NCI-H1105 (cell line): ENCODE measurements at places on chromosomes 6 and 20.

- no peak for DNase-seq
These were observed 7.1 kb upstream of the DST start for GRCh38 chr6:56649782-56650181.

GRCh38 chr6:151239603-151240035 is at the start of gene AKAP12:
Gene AKAP12 (plus strand): TSS chr6:151239967. CDS start chr6:151240563, 596 bp downstream.
- DNase-seq: no peak

- DNase-seq: no peak
These were observed 50.0 kb downstream of the RTN4IP1 start for GRCh38 chr6:106579281-106579680.

DNA sequence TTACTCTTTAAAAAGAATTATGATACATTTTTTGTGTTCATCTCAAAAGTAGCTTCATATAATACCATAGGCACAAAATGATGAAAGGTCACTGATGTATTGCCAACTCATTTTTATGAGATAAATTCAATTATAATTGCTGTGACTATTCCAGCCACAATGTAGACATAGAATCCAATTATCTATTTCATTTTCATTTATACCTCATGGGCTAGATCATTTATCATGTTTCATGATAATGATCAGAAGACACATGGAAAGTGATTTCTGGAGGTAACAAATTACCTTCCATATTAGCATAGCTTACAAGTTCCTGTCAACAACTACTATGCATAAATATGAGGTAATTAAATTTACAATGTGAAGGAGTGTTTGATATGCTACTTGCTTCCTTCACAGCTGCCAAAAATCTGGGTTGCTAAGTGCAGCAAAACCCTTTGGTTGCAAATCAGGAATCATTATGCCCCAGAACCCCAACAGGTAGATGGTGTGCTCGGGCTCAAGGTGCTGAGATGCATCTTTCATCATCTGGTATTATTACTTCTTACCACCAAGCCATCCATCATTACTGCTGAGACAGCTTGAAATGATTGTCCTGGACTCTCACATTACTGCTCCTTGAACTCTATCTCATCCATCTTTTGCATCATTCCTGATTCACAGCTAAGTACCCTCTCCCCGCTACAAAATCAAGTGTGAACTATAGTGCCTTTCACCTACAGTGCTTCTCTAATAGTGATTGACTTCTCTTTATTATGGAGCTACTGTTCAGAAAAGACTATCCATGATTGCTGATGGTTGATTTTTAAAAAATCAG is 306.0 kb upstream of the THEMIS start:
- DNase-seq: no peak

DNA sequence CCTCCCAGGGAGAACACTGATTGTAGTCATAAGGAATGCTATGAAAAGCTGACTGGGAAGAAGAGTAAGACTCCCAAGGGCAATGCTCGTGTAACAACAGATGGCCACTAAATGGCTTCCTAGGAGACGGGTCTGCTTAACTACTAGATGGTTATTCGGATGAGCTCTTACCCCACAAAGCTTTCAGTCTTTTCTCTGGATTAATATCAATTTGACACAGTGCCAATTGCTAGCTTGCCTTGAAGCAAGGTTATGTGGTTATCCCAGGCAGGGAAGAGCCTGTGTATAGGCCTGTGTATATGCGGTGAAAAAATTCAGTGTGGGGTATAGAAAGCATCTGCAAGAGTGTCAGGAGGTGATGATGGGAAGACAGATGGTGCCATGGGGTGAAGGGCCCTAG is 86.4 kb upstream of the NOX3 start:
- DNase-seq: peak; percentile 8

DNA sequence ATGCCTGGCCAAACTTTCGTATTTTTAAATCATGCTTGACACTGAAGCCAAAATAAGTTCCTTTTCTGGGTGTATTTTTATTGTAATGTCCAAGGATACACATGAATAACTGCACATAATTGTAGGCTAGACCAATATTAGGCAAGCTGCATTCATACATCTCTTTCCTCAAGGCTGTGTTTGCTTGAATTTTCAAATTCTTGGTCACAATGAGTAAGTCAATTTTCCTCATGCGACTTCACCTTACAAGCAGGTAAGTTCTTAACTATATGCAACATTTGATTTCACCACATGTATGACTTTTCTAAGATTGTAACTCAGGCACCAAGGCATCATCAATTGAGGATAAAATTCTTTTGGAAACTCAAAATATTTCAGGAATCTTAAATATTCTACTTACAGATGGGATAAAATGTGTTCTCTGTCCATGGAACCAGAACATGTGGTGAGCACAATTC is 112.4 kb upstream of the ZNF217 start:
- no peak for DNase-seq

DNA sequence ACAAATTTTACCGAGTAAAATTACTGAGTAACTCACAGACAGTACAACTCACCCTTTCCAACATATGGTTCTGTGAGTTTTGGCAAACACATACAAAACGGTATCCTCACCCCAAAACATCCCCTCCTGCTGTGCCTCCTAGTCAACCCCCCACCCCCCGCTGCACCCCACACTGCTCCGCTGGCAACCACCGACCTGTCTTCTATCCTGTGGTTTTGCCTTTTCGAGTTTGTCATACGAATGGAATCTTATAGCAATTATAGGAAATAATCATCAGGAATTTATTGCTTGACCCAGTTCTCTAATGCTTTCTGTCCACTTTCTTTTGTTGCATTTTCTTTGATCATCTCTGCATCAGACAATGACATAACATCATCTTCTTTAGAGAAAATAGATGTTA is 312.3 kb downstream of the KIF16B start:
- no peak for DNase-seq

- DNase-seq: no peak
These were observed 108.4 kb upstream of the ESR1 start for GRCh38 chr6:151698931-151699700.

- peak; percentile 80 for DNase-seq
These were observed 32.2 kb downstream of the PYGB start for GRCh38 chr20:25280051-25280573.

DNA sequence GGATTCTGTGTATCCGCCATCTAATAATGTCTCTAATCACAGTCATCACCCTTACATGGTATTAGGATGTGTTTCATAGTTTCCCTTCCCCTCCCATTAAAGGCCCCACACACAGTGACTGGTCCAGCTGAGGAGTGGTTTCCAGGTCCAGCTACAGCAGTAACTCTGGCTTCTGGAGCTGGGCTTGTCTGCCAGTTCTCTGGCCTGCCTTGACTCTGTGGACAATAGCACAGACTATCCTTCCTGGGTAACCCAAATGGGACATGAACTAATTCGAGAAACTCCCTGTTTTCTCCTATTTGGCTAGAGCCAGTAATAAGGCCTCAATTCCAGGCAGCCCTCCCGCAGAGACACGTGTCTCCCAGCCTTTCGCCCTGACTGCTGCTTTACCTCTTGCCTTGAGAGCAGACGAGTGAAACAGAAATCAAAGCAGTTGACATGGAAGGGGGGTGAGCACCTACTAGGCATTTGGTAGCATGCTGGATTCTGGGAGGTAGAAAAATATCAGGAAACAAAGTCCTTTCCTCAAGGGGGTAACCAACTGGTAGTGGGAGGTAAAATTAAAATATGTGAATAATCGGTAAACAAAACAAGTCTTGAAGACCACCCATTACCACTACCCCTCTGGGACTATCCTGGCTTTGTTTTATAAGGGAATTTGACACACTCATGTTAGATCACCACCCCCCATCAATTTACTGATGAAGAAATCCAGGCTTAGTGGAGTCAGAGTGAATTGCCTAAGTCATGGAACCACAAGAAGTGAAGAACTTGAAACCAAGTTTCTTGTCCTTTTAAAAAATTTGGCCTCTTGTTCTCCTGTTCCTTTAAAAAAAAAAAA is 1.2 kb downstream of the TRAF3IP2 start:
- no peak for DNase-seq

- DNase-seq: no peak
These were observed 28.6 kb upstream of the CDKN1A start for GRCh38 chr6:36649701-36650484.

DNA sequence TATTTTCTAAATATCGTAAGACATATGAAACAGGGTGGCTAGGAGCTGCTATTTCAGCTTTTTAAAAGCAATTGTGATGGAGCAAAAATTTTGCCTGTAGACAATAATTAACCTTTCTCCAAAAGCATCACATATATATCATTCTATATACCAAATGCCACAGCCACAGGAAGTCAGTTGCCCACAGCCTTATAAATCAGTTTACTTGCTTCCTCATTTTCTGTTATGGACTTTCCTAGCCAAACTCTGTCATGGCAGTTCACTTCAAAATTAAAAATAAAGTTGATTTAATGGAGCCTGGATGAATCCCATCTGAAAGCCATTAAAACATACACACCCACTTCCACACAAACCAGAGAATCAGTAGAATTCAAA is 93.4 kb upstream of the NHSL1 start:
- DNase-seq: no peak

DNA sequence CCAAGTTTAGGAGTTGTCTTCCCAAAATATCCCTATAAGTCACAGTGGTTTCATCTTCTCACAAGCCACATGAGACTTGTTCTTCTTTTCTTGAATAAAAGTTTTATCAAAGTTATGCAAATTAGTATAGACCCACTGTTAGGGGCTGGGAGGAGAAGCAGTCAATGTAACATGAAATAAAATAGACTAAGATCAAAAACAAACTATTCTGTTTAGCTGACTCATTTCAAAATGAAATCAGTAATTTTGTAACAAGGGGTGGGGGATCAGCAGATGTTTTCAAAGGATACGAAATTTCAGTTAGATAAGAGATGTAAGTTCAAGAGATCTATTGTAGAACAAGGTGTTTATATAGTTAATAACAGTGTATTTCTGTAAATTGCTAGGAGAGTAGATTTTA is 339.6 kb upstream of the PRDM1 start:
- peak; percentile 24 for DNase-seq

GRCh38 chr20:47349365-47350180 is 6.9 kb downstream of the ZMYND8 start:
- no peak for DNase-seq

DNA sequence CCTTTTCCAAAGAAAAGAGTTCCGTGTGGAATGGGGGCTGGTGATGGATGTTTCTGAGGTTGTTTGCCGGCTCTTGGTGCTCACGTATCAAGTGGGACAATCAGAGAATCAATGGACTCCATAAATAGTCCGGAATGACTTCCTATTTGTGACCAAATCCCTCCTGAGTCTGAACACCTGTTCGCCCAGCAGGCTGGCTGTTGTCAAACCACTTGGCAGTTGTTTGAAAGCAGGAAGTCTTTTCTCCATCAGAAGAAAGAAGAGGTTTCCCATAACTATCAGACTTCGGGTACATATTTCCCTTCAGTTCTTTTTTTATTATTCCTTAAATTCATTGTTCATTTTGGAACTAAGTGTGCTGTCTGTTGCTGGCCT is 154.7 kb upstream of the RIN2 start:
- DNase-seq: no peak

- no peak for DNase-seq
These were observed 413.7 kb downstream of the RFPL4B start for GRCh38 chr6:112760831-112761230.

DNA sequence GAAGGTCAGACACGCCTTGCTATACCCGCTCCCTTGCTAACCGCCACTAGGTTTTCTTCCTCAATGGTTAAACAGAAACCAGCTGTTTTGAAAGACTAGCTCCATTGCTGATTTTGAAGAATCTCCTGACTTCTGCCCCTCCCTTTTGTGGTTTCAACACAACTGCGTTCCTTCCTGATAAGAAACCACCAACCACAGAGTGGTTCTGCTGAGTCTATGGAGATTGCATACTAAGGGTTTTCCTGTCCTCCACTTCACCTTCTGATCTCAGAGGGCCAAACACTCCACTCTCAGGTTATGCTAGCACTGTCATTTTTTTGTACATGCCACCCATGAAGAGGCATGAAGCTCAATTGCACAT is 207.9 kb downstream of the MYLK4 start:
- DNase-seq: no peak

GRCh38 chr20:59451066-59451630 is 150.7 kb downstream of the EDN3 start:
- no peak for DNase-seq

GRCh38 chr20:42639140-42639539 is 550.6 kb downstream of the PTPRT start:
- DNase-seq: no peak

DNA sequence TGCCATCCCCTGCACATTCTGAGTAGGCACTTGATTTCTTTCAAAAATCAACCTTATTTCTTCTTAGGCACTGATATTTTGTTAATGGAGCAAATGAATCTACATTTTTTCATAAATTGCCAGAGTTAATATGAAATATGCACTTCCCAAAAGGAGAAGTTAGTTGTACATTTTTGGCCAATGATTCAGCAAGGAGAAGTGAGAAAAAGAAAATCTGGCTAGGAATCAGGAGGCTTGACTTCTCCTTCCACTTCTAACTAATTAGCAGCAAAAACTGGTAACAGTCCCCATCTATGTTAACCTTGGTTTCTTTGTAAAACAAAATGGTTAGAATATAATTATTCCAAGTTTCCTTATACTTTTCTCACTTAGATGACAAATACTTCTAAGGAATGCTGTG is 7.0 kb upstream of the DSE start:
- no peak for DNase-seq

GRCh38 chr20:33769043-33769442 is 37.2 kb downstream of the ZNF341 start:
- DNase-seq: no peak

DNA sequence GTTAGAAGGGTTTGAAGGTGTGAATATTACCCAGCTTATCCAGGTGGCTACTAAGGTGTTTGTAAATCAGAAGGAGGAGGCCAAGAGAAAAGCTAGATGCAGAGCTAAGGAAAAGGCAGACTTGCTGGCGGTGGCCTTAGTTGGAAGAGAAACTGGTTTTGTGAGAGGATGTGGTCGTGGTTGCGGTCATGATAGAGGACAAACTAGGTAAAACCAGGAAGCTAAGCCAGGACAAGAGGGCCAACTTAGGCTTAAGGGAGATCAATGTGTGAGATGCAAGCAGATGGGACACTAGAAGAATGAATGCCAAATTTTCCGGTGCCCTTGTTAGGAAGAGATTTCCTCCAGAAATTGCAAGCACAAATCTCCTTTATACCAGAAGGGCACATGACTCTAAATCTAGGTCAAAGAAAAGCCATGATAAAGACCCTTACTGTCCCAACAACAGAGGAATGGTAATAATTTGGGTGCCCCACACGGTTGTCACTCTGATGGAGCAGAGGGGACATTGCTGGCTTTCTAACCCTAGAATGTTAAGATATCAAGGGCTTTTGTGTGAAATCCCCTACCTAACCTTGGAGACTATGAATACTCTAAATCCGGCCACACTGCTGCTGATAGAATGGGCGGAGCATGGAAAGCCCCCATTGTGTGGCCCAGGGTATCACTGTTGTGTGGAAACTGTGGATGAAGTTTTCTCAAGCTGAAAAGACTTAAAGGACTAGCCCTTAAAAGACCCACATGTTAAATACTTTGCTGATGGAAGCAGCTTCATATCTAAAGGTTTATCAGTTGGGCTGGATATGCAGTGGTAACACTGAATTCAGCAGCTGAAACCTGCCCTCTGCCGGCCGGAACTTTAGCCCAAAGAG is 7.8 kb downstream of the IL22RA2 start:
- no peak for DNase-seq

- no peak for DNase-seq
These were observed 35.9 kb upstream of the IRAK1BP1 start for GRCh38 chr6:78831492-78831891.
